ENCODE measurements at places on chromosomes 3 and 15. TPM values are rescaled to one million over a fixed set of nuclear protein-coding genes. Genes with fewer than 3 reads are reported as not detected.

- H3K4me1 ChIP-seq = no peaks in the 10 kb centered on the region
- no peak for DNase-seq
- H3K36me3 ChIP-seq = no peaks in the 10 kb centered on the region
These were observed 196.8 kb downstream of the XXYLT1 start for GRCh38 chr3:195073866-195074860.

DNA sequence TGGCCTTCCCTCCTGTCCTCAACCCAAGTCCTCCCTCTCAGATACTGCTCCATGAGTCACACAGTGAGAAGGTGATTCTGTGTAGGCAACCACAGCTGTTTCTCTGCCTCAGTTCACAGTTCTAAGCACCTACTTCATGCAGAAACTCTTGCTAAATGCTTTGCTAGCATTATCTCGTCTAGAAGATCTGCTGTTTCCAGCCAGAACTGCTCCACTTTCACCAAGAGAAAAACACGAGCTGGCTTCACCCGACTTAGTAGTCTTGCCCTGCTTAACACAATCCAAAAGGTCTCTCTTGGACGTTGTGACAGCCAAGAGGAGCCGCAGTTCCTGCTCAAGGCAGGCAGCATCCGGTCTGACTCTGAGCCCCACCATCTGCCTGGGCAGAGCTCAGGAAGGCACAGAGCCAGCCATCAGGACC is 272.1 kb downstream of the UACA start:
- no peak for DNase-seq
- H3K4me1 ChIP-seq = no peaks in the 10 kb centered on the region
- H3K36me3 ChIP-seq = no peaks in the 10 kb centered on the region
- H3K27me3 ChIP-seq = no peaks in the 10 kb centered on the region
- H3K27ac ChIP-seq = no peak overlapping the region

GRCh38 chr3:143538577-143538981 is 309.7 kb downstream of the SLC9A9 start:
- H3K27me3 ChIP-seq = no peaks in the 10 kb centered on the region
- no peak overlapping the region for H3K27ac ChIP-seq
- no peaks in the 10 kb centered on the region for H3K36me3 ChIP-seq
- no peak overlapping the region for H3K4me3 ChIP-seq

- no peak overlapping the region for H3K4me3 ChIP-seq
- no peaks in the 10 kb centered on the region for H3K36me3 ChIP-seq
- H3K27me3 ChIP-seq = no peaks in the 10 kb centered on the region
- DNase-seq = no peak
These were observed 50.2 kb downstream of the CRYBG3 start for GRCh38 chr3:97871801-97872524.

- H3K4me1 ChIP-seq = no peaks in the 10 kb centered on the region
- H3K4me3 ChIP-seq = no peak overlapping the region
- no peaks in the 10 kb centered on the region for H3K36me3 ChIP-seq
- no peak overlapping the region for H3K27ac ChIP-seq
These were observed 110.8 kb downstream of the TBC1D2B start for GRCh38 chr15:77966540-77967234.

The GP9 gene
- total RNA-seq = not detected

The HRG gene
- total RNA-seq = not detected

The SH3BP5 gene
- total RNA-seq = 8.3 TPM

The DCP1A gene
- 14.8 TPM for total RNA-seq
